Tongue (tissue), 3 donors: ENCODE measurements at places on chromosomes 11 and 22. TPM values are rescaled to one million over a fixed set of nuclear protein-coding genes. Genes with fewer than 3 reads are reported as not detected.

The IFITM1 gene
- 4.2 TPM for total RNA-seq

- DNase-seq, result peak; percentile 81
These were observed 4.9 kb downstream of the APOL3 start for GRCh38 chr22:36155702-36156101.

The TRIM48 gene
- total RNA-seq, result not detected

DNA sequence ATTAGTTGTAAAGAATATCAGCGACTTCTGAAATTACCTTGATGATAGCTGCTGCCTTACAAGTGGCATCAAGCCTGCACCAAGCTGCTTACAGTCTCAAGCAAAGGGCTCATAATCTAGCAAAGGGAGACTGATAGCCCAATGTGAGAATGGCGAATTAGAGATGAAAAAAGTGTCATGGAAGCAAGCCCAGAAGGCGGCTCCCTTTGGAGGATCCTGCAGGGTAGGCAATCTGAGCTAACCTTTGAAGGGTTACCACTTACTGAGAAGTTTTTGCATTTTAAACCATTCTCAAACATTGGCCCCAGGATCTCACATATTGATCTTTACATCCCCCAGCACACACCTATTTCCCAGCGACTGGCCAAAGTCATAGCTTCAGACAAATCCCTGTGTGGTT, 18.5 kb downstream of the GAB2 start:
- no peak for DNase-seq

DNA sequence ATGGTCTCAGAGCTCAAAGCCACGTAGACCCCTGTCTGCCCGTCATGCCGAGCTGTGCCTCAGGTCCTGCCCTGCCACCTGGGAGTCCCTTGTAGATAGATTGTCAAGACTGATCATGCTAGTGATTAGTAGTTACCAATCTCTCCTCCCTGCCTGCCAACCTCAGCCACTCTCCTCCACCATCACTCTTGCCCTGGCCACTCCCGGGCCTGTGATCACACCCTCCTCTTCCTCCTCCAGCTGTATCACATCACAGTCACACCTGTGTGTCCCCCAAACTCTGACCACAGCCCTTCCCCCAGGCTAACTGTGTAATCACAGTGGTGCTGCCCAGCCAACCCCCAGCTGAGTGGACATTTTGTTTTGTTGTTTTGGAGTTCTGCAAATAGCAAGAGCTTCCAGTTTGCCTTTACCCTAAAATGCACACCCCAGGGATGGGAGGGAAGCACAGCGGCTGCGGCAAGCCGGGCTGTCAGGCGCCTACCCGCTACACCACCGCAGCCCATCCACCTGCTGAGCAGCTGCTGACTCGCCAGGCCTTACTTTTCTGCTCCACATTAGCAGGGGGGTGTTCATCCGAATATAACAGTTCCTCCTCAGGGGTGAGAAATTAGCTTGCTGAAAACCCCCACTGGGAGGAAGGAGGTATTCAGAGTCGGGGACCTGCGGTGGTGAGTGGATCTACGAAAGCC, 45.8 kb downstream of the LRFN4 start:
- DNase-seq, result no peak

The RASSF7 gene
- total RNA-seq, result 7.3 TPM

The STIM1 gene
- 71.0 TPM for total RNA-seq

The CTSW gene
- 0.82 TPM for total RNA-seq

The DEFB131B gene
- not detected for total RNA-seq

The LDLRAD3 gene
- 10.9 TPM for total RNA-seq

The INS gene
- total RNA-seq, result not detected

DNA sequence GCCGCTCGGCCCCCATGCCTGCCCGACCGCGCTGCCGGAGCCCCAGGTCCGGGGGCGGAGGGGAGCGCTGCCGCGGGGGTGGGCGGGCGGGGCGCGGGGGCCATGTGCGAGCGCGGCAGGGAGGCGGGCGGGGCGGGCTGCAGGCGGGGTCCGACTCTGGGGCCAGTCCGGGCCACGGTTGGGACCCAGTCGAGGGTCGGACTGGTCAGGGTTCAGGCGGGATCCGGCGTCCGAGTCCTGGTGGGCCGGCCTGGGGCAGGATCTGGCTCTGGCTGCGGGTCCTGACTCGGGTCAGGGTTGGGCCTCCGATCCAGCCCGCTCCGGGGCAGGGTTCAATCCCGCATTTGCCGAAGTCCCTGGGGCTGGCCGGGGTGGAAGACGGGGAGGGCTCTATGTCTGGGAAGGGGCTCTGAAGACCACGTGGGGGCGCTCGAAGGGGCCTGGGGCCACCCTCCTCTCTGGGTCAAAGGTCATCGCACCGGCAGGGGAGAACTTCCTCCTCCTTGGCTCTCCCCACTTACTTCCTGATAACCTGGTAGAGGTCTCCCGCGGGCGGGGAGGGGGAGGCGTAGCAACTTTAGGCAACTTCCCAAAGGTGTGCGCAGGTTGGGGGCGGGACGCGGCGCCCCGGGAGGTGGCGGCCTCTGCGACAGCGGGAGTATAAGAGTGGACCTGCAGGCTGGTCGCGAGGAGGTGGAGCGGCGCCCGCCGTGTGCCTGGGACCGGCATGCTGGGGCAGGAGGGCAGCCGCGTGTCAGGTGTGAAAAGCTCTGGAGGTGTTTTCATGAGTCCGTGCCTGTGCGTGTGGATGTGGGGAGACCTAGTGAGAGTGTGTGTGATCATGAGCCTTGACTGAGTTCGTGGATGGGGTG, 603 bp downstream of the ESRRA start:
- peak; percentile 61 for DNase-seq
